Coronary artery (tissue), 2 donors: ENCODE measurements at places on chromosomes 11 and 22.

DNA sequence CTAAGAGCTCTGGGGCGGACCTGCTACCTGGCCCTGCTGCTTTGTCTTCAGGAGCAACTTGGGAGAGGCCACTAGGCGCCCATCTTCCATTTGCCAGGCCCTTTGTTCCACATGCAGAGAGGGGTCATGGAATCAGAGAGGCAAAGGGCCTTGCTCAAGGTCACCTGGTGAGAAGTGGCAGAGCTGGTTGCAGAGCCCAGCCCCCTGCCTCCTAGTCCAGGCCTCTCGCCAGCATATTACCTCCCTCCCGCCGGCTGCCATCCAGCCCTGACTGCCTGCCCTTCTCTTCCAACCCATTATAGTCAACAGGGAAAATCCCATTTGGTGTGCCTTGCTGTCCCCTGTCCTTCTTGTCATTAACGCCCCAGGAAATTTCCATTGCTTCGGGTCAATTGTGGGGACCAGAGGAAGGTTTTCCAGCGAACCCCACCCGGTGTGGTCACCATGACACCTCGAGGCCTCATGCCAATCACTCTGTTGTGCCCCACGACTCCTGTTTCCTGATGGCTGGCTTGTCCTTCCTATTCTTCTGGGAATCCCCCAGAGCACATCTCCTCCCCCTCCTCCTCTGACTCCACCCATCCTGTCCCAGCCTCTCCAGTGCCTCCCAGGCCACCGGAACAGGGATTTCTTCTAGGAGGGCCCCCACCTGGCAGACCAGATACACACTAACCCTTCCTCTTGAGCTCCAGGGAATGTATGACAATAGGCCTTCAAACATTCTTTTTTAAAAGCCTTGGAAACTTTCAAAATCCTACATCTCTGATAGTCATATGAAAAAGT is 77.0 kb downstream of the NECTIN1 start:
- no peak for DNase-seq

- DNase-seq, result peak; percentile 29
Observed at GRCh38 chr11:2758751-2759150, 59.0 kb upstream of the KCNQ1OT1 start.

GRCh38 chr11:32297611-32298011 is 137.7 kb downstream of the WT1 start:
- DNase-seq, result no peak

DNA sequence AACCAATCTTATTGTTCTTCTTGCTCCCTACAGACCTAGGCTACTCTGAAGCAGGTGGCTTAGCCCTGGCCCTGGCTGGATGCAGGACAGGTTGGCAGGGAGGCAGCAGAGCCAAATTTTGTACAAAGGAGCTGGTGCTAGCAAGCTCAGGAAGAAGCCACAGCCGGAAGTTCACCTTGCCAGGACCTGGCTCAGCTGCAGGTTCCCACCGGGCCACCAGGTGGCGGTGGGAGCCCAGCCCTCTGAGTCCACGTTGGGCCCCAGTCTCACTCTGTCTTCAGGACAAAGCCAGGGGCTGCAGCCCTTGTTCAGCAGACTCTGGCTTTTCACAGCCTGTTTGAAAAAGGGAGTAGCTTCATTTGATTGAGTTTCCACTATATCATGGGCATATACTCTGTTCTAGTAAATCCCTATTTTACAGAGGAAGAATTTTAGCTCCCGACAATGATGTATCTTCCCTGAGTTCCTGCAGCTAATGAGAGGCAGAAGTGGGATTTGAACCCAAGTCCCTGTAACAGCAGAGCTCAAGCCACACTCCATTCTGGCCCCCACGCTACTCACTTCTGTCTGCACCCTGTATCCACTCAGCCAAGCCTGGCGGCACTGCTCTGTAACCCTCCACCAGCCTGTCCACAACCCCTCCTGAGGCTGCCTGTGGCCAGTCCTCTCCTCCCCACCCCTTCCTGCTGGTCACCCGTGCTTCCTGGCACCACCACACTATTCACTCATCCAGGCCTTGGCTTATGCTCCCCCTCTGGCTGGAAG is 3.3 kb downstream of the TKFC start:
- peak; percentile 88 for DNase-seq

DNA sequence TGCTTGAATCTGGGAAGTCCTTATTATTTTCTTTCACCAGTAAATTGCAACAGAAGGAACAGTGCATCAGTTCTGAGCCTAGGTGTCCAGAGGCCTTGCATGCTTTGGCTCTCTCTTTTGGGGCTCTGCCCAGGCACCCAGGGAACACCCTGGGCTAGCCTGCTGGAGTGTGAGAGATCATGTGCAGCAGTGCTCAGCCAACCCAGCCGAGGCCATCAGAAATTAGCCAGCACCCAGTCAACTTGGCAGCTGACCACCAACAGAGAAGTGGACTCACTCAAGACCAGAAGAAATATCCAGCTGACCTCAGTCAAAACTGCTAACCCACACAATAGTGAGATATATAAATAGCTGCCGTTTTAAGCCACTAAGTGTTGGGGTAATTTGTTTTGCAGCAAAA is 11.2 kb upstream of the P4HA3 start:
- DNase-seq, result peak; percentile 89

- DNase-seq, result no peak
Observed at GRCh38 chr11:6655020-6655789, 404 bp downstream of the DCHS1 start.

DNA sequence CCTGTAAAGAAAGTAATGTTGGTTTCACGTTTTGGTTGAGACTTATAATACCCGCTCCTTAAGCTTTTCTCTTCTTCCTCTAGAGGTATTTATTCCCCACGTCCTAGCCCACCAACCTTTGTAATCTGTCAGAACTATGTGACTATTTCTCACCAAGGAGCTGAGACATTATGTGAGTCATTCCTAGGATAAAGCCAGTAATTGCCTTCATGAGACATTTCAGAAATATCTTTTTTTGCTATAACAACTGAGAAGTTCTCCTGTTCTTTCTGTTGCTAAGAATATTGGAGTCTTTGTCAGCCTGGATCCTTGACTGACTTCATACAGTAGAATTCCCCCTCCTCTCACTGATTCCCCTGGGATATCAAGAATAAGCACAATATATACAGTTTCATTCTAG is 1497.0 kb upstream of the TENM4 start:
- no peak for DNase-seq

DNA sequence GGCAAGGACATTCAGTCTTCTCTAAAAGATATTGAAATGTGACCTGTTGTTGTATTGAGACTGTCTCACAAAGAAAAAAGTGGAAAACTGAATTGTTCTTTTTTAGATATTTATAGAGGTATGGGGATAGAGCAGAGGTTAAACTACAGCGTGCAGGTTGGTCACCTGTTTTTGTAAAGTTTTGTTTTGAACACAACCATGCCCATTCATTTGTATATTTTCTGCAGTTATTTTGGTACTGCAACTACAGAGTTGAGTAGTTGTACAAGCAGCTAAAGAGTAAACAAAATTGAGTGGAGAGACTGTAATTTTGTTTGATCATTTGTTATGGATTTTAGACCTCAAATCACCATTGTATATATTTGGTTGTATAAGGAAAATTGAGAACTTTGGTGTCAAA is 11.3 kb downstream of the EED start:
- DNase-seq, result no peak

GRCh38 chr11:107496011-107496410 is 38.4 kb upstream of the CWF19L2 start:
- no peak for DNase-seq

DNA sequence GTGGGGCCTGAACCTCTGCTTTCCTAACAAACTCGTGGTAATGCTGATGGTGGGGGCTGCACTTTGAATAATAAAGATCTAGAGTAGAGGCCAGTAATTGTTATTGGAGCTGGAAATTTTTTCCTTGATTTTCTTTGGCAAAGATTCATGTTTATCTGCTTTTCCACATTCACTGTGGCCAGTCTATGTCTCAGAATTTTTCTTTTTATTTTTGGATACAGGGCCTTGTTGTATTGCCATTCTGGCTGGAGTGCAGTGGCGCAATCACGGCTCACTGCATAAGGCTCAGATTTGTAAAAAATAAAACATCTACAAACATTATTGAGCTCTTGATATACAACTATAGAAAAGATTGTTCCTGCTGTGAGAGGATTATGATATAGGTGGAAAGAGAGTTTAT is 1.6 kb downstream of the TMEM135 start:
- no peak for DNase-seq

- DNase-seq, result no peak
Observed at GRCh38 chr22:19834599-19834998, 20.1 kb downstream of the GNB1L start.

GRCh38 chr11:115242982-115243381 is 261.2 kb downstream of the CADM1 start:
- DNase-seq, result no peak

GRCh38 chr11:22347857-22348487 is 9.8 kb downstream of the SLC17A6 start:
- no peak for DNase-seq

- no peak for DNase-seq
Observed at GRCh38 chr11:123186286-123186685, 8.8 kb downstream of the CLMP start.

- no peak for DNase-seq
Observed at GRCh38 chr11:10329935-10330334, 25.1 kb downstream of the ADM start.

GRCh38 chr11:10067629-10068300 is 226.3 kb downstream of the SBF2 start:
- DNase-seq, result no peak

GRCh38 chr11:12269104-12269441 is 108.3 kb upstream of the PARVA start:
- DNase-seq, result no peak

DNA sequence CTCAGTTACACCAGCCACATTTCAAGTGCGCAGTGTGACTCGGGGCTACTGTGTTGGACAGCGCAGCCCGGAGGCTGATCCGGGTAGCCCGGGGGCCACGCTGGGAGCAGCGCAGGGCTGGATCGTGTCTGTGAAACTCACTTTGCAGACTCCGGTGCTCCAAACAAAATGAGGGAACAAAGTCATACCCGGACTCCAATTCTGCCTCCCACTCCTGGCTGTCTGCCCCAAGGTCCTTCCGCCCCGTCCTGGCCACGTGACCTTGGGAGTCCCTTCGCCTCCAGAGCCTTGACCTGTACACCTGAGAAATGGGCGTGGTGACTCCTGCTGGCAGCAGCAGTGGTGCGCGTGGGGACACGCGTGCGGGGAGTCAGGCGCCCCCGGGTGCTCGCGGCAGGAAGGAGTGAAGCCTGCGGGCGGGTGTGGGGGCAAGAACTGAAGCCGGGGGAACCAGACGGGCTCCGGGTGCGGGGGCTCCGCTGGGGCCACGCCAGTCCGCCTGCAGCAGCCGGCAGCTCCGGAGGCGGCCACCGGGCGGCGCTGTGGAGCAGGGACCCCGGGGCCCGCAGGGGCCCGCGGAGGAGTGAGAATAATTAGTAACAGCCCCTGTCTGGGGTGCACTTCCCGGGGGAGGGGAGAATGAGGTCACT is 42.4 kb downstream of the KCNJ4 start:
- DNase-seq, result no peak

DNA sequence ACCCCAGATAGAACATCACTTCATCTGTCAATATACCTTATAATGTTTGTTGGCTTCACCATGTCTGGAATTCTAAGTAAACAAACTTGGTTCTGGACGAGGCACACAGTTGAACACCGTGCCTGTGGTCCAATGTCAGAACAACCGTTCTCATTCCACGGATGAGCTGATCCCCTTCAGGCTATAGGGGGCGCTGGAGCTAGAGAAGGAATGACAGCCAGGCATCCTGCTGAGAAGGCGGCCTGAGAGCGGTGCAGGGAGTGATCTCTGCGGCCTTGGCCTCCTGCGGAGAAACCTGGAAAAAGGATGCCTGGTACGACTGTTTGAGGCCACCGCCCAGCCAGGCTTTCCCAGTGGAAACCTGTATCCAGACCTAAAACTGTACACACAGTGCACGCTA is 48.7 kb downstream of the FDX1 start:
- no peak for DNase-seq

- no peak for DNase-seq
Observed at GRCh38 chr11:62068730-62069129, 55.1 kb upstream of the INCENP start.

GRCh38 chr22:32271389-32271788 is 16.2 kb upstream of the SLC5A4 start:
- DNase-seq, result no peak

DNA sequence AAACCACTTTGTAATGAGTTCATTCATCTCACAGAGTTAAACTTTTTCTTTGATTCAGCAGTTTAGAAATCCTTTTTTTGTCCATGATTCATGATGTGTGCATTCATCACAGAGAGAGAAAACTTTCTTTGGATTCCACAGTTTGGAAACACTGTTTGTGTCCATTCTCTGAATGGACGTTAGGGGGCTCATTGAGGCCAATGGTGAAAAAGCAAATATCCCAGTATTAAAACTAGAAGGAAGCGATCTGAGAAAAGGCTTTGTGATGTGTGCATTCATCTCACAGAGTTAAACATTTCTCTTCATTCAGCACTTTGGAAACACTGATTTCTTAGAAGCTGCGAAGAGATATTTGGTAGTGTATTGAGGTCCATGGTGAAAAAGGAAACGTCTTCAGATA is 155.6 kb upstream of the TRIM48 start:
- DNase-seq, result no peak

DNA sequence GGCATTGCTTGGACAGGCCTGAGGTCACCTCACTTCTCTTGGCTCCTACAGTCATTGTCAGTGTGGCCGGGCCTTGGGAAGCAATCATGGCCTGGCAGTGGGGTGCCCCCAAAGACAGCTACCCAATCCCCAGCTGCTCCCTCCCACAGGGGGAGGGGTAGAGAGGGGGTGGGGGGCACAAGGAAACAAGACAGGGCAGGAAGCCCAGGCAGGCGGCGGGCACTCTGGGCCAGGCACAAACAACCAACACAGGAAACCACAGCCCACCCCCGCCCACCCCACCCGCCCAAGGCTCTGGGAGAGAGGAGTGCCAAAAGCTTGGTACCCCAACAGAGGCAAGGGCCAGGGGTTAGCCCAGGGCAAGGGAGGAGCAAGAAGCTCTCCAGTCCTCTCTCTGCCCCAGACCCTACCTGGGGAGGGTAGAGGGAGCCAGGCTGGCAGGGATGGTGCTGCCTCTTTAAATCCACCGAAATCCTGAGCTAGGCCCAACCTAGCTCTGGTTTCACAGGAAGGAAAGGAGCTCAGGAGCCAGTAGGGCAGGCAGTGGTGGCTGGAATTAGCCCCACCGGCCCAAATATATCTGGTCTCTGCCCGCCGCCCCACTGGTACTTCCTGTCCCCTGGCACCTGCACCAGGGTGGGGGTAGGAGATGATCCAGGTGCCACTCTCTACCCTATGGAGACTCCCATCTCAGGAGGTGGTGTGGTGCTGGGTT is 12.2 kb downstream of the BCL9L start:
- DNase-seq, result no peak

GRCh38 chr11:44632466-44633123 is 67.1 kb downstream of the CD82 start:
- DNase-seq, result peak; percentile 50
